ENCODE measurements at places on chromosomes 11 and 22.

- H3K4me1 ChIP-seq: no peaks in the 10 kb centered on the region
- no peaks in the 10 kb centered on the region for H3K36me3 ChIP-seq
- H3K27ac ChIP-seq: no peak overlapping the region
- no peak overlapping the region for H3K4me3 ChIP-seq
- DNase-seq: no peak
Measured at GRCh38 chr11:110065189-110065588, 28.0 kb upstream of the ZC3H12C start.

DNA sequence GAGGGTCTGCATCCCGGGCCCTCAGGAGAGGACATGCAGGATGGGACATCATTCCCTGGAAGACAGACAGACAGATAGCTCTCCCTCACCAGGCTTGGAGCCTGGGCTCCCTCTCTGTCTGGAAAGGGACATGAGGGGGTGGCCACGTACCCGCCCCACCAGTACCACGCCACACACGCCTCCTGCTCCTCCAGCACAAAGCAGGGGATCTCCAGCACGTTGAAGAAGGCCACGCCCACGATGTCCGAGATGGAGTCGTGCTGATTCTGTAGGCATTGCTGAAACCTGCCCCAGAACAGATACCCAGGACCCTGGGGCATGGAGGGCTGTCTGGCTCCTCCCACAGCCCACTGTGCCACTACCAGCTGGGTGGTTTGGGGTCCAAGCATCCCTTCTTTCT lies 2.2 kb downstream of the PLA2G3 start:
- H3K36me3 ChIP-seq: no peaks in the 10 kb centered on the region
- no peaks in the 10 kb centered on the region for H3K4me1 ChIP-seq
- H3K27me3 ChIP-seq: peaks cover 23% of the 10 kb centered on the region
- no peak overlapping the region for H3K27ac ChIP-seq
- no peak overlapping the region for H3K4me3 ChIP-seq
- DNase-seq: no peak

- peaks cover 5% of the 10 kb centered on the region for H3K36me3 ChIP-seq
- H3K27me3 ChIP-seq: peaks cover 10% of the 10 kb centered on the region
- H3K4me1 ChIP-seq: peaks cover 28% of the 10 kb centered on the region
- H3K27ac ChIP-seq: no peak overlapping the region
Measured at GRCh38 chr11:112223121-112223520, 3.1 kb upstream of the PTS start.

DNA sequence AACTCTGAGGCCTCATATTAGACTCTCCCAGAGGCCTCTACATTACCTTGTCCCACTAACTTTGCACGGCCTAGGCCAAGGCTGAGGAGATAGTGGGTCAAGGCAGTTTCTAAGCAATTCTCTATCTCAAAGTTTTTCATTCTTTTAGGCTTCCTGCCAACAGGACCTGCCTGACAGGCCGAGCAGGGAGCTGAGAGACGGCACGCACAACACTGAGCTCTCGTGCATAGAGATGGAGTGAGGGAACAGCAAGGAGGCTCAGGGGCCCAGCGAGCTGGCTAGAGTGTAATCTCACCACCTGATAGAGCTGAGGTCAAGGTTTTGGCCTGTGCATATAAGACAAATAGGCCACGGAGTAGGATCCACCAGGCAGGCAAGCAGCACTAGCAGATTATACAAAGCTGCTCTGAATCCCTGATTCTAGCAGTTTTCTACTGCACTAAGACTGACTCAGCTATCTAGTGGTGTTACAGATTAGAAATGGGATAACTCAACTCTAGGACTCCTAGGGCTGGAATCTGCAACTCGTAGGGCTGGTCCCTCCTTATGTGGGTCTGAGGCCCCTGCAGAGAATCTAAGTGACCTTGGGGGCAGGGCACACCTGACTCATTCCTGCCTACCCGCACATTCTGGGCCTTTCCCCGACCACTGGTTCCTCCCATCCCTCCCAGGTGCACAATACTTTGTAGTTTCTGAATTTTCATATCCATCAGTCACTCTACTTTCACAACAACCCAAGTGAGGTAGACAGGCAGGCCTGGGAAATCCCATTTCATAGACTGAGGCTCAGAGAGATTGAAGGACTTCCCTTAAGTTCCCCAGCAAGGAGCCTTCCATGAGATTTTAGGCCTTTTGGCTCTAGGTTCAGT lies 1.7 kb downstream of the CYB5R2 start:
- no peak overlapping the region for H3K4me3 ChIP-seq
- H3K4me1 ChIP-seq: peaks cover 8% of the 10 kb centered on the region
- peaks cover 49% of the 10 kb centered on the region for H3K27me3 ChIP-seq
- H3K27ac ChIP-seq: no peak overlapping the region
- no peaks in the 10 kb centered on the region for H3K36me3 ChIP-seq
- DNase-seq: no peak

GRCh38 chr11:69362315-69362714 lies 68.4 kb downstream of the MYEOV start:
- DNase-seq: peak; percentile 17
- H3K36me3 ChIP-seq: no peaks in the 10 kb centered on the region
- peaks cover 4% of the 10 kb centered on the region for H3K27me3 ChIP-seq

DNA sequence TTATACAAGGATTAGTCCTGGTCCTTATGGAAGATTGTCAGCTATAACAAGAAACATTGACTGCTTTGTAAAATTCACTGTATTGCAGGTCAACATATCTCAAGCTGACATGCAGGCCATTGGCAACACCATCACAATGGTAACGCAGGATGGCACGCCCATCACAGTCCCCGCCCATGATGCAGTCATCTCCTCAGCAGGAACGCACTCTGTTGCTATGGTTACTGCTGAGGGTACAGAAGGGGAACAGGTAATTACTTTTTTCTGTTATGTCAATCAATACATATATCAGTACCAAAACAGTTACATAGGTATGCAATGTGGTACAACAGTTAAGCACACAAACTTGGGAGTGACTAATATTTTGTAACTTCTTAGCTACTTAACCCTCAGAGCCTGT lies 55.3 kb downstream of the ZNF143 start:
- H3K36me3 ChIP-seq: peaks cover 42% of the 10 kb centered on the region
- H3K4me1 ChIP-seq: peaks cover under 1% of the 10 kb centered on the region
- H3K4me3 ChIP-seq: no peak overlapping the region
- no peak overlapping the region for H3K27ac ChIP-seq
- no peak for DNase-seq
- no peaks in the 10 kb centered on the region for H3K27me3 ChIP-seq

- no peak overlapping the region for H3K27ac ChIP-seq
- H3K4me1 ChIP-seq: no peaks in the 10 kb centered on the region
- H3K4me3 ChIP-seq: no peak overlapping the region
Measured at GRCh38 chr11:78689585-78690153, 115.0 kb upstream of the NARS2 start.

- no peak overlapping the region for H3K4me3 ChIP-seq
- H3K27ac ChIP-seq: no peak overlapping the region
- peaks cover 46% of the 10 kb centered on the region for H3K27me3 ChIP-seq
- no peaks in the 10 kb centered on the region for H3K36me3 ChIP-seq
- no peaks in the 10 kb centered on the region for H3K4me1 ChIP-seq
Measured at GRCh38 chr11:125443767-125444311, 52.2 kb downstream of the FEZ1 start.

- H3K4me3 ChIP-seq: no peak overlapping the region
- no peak for DNase-seq
- no peak overlapping the region for H3K27ac ChIP-seq
- H3K4me1 ChIP-seq: peaks cover 2% of the 10 kb centered on the region
- H3K27me3 ChIP-seq: peaks cover 7% of the 10 kb centered on the region
Measured at GRCh38 chr11:62458212-62459002, 39.6 kb downstream of the SCGB1A1 start.

DNA sequence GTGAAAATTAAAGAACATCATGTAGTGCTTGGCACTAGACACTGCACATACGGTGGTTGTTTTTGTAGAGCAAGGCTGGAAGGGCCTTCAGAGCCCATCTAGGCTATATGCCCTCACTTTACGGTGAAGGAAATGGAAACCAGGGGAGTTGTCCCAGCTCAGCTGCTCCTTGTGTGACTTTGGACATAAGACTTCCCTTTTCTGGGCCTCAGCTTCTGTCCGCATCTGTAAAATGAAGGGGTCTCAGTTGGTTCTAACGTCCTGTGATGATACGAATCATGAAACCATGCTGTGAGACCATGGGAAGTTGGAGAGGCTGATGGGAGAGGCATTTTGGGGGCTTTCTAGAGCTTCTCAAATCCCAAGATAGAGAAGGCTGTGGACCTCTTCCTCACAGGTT lies 4.7 kb downstream of the KCNE3 start:
- H3K4me3 ChIP-seq: no peak overlapping the region
- H3K36me3 ChIP-seq: no peaks in the 10 kb centered on the region
- peaks cover 46% of the 10 kb centered on the region for H3K27me3 ChIP-seq
- H3K27ac ChIP-seq: no peak overlapping the region

DNA sequence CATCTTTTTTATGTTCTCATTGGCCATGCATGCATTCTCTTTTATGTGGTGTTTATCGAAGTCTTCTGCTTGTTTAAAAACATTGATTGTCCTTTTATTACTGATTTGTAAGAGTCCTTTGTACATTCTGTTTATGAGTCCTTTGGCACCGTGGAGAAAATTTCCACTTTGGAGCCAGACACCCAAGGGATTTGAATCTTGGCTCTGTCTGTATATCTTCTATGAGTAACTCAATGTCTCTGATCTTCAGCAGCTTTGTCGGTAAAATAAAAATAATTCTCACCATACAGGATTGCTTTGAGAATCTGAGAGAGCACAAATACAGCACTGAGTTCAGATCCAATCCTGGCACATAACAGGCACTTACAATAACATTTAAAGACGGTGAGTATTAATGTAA lies 12.8 kb upstream of the SORL1 start:
- peaks cover 34% of the 10 kb centered on the region for H3K4me1 ChIP-seq
- H3K27me3 ChIP-seq: no peaks in the 10 kb centered on the region
- no peak overlapping the region for H3K27ac ChIP-seq
- no peak for DNase-seq
- H3K36me3 ChIP-seq: peaks cover 41% of the 10 kb centered on the region

- H3K4me1 ChIP-seq: no peaks in the 10 kb centered on the region
- no peak for DNase-seq
- no peak overlapping the region for H3K4me3 ChIP-seq
- H3K36me3 ChIP-seq: no peaks in the 10 kb centered on the region
- H3K27me3 ChIP-seq: peaks cover 12% of the 10 kb centered on the region
- no peak overlapping the region for H3K27ac ChIP-seq
Measured at GRCh38 chr11:74550991-74551753, 41.2 kb upstream of the POLD3 start.

DNA sequence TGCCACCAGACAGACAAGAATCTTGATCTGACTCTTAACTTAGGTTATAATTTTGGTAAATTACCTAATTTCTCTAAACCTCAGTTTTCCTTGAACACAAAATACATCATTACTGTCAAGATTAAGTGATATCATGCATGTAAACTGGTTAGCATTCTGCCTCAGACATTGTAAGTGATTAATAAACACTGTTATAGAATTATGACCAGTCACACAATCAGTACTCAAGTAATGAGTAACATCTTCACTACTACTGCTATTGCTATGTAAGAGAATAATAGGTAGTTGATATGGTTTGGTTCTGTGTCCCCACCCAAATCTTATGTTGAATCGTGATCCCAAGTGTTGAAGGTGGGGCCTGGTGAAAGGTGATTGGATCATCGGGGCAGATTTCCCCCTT lies 218.9 kb downstream of the SBF2 start:
- H3K36me3 ChIP-seq: peaks cover 2% of the 10 kb centered on the region
- H3K4me1 ChIP-seq: no peaks in the 10 kb centered on the region
- no peaks in the 10 kb centered on the region for H3K27me3 ChIP-seq
- no peak overlapping the region for H3K27ac ChIP-seq
- DNase-seq: no peak
- no peak overlapping the region for H3K4me3 ChIP-seq

GRCh38 chr22:39839917-39840510 lies 53.5 kb downstream of the ENTHD1 start:
- H3K36me3 ChIP-seq: peaks cover 1% of the 10 kb centered on the region
- H3K4me3 ChIP-seq: no peak overlapping the region
- DNase-seq: peak; percentile 42
- H3K27me3 ChIP-seq: peaks cover 13% of the 10 kb centered on the region

DNA sequence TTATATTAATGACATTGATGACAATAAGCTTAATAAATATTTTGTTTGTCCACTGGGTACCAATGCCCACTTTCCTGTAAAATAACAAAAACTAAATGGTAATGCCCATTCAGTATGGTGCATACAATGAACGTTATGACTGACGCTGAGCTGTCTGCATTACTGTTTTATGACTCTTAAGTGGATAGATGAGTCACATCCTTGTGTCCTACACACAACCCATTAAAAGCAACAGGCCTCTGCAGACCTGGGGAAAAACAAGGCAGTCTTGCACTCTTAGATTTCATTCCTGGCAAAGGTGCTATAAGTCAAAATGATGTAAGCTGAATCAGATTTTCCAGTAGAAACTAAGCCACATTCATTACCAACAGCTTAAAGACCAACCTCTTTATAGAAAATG lies 176.3 kb upstream of the TMEM45B start:
- H3K27ac ChIP-seq: peak overlapping the region; percentile 12
- H3K4me3 ChIP-seq: no peak overlapping the region
- H3K36me3 ChIP-seq: no peaks in the 10 kb centered on the region
- no peak for DNase-seq
- H3K27me3 ChIP-seq: no peaks in the 10 kb centered on the region
- H3K4me1 ChIP-seq: peaks cover 33% of the 10 kb centered on the region

- H3K4me1 ChIP-seq: no peaks in the 10 kb centered on the region
- H3K27me3 ChIP-seq: no peaks in the 10 kb centered on the region
- peaks cover 7% of the 10 kb centered on the region for H3K36me3 ChIP-seq
- no peak overlapping the region for H3K27ac ChIP-seq
- H3K4me3 ChIP-seq: no peak overlapping the region
- no peak for DNase-seq
Measured at GRCh38 chr11:17129003-17129402, 51.5 kb upstream of the RPS13 start.

DNA sequence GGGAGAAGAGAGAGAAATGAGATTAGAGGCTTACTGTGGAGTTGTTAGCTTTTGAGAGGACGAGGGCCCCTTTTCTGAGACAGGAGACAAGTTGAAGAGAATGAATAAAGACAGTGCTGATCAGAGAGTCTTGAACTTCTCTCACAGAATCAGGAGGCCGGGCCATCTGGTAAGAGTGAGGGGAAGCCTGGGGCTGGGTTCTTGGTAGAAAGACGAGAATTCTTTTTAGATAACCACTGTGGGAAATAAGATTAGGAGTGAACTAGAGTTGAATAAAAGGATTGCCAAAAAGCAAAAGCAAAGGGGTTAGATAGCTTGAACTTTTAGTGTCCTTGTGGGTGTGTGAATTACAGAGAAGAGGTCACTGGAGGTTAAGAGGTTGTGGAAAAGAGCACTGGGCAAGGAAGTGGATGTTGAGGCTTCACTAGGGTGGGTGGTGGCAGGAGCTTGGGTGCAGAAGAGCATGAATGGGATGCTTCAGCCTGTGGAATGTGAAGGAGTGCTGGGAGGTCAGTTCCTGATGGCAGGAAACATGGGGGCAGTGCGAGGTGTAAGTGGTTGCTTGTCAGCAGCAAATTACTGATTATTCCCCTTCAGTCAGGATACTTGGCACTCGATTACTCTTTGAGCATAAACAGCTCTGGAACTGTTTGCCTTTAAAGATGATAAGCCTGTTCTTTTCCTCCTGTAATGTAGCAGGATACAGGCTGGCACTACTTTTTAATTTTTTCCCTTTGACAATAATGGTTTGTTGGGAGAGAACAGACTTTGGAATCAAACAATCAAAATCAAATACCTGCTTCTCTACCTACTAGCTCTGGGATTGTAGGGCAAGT lies 98.3 kb downstream of the ARHGAP42 start:
- no peak overlapping the region for H3K27ac ChIP-seq
- DNase-seq: no peak
- no peaks in the 10 kb centered on the region for H3K4me1 ChIP-seq
- H3K36me3 ChIP-seq: no peaks in the 10 kb centered on the region
- H3K4me3 ChIP-seq: no peak overlapping the region

GRCh38 chr11:12715941-12716340 lies 41.7 kb downstream of the TEAD1 start:
- H3K27ac ChIP-seq: no peak overlapping the region
- DNase-seq: no peak
- H3K4me3 ChIP-seq: no peak overlapping the region
- no peaks in the 10 kb centered on the region for H3K36me3 ChIP-seq
- peaks cover 15% of the 10 kb centered on the region for H3K4me1 ChIP-seq
